Right atrium auricular region (tissue), 2 donors: ENCODE measurements at places on chromosomes 2 and 18. TPM values are rescaled to one million over a fixed set of nuclear protein-coding genes. Genes with fewer than 3 reads are reported as not detected.
A peak's percentile ranks its signal among the peaks of the same experiment; 100 is the strongest.

TSPYL6 gene
- total RNA-seq = not detected

- no peak for DNase-seq
- H3K36me3 ChIP-seq = no peaks in the 10 kb centered on the region
- H3K4me1 ChIP-seq = no peaks in the 10 kb centered on the region
Observed at GRCh38 chr2:134660626-134661402, 58.0 kb downstream of the TMEM163 start.

SCN3A gene
- 2.6 TPM for total RNA-seq

PHOSPHO2 gene
- 4.8 TPM for total RNA-seq

EIF5B gene
- total RNA-seq = 81.0 TPM

DNA sequence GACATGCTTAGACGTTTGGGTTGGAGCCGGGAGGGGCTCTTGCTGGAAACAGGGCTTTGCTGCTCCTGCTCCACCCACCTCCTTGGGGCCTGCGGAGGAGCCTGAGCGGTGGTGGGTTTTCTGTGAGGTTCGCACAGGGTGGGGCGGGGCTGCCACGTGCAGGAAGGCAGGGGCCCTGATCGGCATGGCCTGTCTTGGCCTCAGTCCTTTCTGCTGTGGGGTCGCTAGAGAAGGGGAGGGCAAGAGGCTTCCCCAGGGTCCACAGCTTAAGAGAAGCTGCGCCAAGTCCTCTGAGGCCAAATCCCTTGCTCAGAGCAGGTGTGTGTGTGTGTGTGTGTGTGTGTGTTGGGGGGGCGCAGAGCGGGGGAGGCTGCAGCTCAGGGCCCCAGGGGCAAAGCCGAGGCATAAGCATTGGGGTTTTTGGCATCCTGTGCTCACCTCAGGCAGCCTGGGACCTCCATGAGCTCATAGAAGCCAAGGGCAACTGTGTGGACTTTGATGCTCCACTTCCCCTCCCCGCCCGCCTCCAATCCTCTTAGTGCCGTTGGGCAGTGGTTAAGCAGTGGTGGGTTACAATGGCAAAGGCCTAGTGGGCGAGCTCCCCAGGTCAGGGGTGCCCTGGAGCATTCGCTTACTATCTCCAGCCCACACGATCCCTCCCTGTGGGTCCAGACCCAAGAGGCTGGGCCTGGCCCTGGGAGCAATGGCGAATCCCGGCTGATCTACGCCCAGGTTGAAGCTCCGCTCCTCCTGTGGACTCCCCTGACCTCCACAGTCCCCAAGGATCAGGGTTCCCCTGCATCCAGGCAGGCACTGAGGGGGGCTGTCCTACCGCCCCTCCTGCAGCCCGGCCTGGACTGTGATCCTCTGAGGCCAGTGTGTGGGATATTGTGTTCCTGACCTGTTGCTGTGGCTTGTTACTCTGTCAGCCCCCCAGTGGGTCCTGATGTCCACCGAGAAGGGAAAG is 28.9 kb downstream of the TOGARAM2 start:
- peak overlapping the region; percentile 94 for H3K27ac ChIP-seq
- H3K4me1 ChIP-seq = peaks cover 56% of the 10 kb centered on the region
- no peak overlapping the region for H3K4me3 ChIP-seq
- H3K36me3 ChIP-seq = no peaks in the 10 kb centered on the region
- H3K27me3 ChIP-seq = no peaks in the 10 kb centered on the region
- DNase-seq = no peak

RETREG2 gene
- total RNA-seq = 41.7 TPM

- H3K27ac ChIP-seq = no peak overlapping the region
- no peak overlapping the region for H3K4me3 ChIP-seq
- no peaks in the 10 kb centered on the region for H3K4me1 ChIP-seq
- H3K27me3 ChIP-seq = no peaks in the 10 kb centered on the region
Observed at GRCh38 chr2:142254031-142254430, 123.2 kb upstream of the LRP1B start.
